Renal cortical epithelial cell (primary cell): ENCODE measurements at places on chromosomes 5 and 9. TPM values are rescaled to one million over a fixed set of nuclear protein-coding genes. Genes with fewer than 3 reads are reported as not detected.

The NFX1 gene
- 16.3 and 34.8 TPM in 2 replicates for total RNA-seq

The WWC1 gene
- 173 and 319 TPM in 2 replicates for total RNA-seq

The SMIM32 gene
- 0.25 TPM in 1 of 2 replicates, not detected in the other for total RNA-seq

The GPR151 gene
- not detected in 2 replicates for total RNA-seq

The PCDHA9 gene
- 0.99 TPM in 1 of 2 replicates, not detected in the other for total RNA-seq

The CARTPT gene
- not detected in 2 replicates for total RNA-seq

The PDCD1LG2 gene
- total RNA-seq: 1.9 and 6.1 TPM in 2 replicates

The POLR3G gene
- 2.7 and 10.8 TPM in 2 replicates for total RNA-seq

The MGAT1 gene
- total RNA-seq: 44.1 and 58.4 TPM in 2 replicates

The CAVIN4 gene
- 0.69 and 1.6 TPM in 2 replicates for total RNA-seq

The TIMD4 gene
- total RNA-seq: 0.35 and 1.3 TPM in 2 replicates

- no peak for DNase-seq
Measured at GRCh38 chr5:10019236-10019635, 230.5 kb downstream of the ATPSCKMT start.

DNA sequence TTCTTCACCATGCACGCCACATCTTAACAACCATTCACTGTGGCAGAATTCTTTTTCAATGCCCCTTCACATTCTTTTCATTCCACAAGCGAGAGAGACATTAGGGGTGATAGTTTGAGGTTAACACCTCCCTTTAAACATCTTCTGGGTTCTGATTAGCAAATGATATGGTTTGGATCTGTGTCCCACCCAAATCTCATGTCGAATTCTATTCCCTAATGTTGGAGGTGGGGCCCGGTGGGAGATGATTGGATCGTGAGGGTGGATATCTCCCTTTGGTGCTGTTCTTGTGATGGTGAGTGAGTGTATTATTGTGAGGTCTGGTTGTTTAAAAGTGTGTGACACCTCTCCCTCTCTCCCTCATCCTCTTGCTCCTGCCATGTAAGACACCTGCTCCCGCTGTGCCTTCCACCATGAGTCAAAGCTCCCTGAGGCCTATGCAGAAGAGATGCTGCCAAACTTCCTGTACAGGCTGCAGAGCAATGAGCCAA lies 46.1 kb upstream of the RAI14 start:
- peak; percentile 65 for DNase-seq

DNA sequence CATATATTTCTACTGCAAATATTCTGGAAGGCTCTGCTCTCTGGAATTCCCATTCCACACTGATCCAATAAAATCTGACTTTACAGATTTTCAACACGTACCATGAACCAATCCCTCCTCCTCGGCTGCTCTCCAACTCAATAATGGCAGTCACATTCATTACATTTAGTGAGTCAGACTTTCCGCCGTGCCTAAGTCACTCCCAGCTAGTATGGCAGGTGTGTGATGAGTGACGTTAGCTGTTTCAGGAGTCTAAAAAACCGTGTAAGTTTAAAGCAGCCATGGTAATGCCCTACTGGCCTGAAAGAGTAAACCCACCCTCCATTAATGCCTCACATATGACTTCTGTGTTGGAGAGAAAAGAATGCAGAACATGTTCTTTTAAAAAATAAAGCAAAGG lies 3.3 kb downstream of the FBN2 start:
- peak; percentile 1 for DNase-seq

- DNase-seq: peak; percentile 52
Measured at GRCh38 chr9:36166168-36166927, 2.8 kb upstream of the CCIN start.

DNA sequence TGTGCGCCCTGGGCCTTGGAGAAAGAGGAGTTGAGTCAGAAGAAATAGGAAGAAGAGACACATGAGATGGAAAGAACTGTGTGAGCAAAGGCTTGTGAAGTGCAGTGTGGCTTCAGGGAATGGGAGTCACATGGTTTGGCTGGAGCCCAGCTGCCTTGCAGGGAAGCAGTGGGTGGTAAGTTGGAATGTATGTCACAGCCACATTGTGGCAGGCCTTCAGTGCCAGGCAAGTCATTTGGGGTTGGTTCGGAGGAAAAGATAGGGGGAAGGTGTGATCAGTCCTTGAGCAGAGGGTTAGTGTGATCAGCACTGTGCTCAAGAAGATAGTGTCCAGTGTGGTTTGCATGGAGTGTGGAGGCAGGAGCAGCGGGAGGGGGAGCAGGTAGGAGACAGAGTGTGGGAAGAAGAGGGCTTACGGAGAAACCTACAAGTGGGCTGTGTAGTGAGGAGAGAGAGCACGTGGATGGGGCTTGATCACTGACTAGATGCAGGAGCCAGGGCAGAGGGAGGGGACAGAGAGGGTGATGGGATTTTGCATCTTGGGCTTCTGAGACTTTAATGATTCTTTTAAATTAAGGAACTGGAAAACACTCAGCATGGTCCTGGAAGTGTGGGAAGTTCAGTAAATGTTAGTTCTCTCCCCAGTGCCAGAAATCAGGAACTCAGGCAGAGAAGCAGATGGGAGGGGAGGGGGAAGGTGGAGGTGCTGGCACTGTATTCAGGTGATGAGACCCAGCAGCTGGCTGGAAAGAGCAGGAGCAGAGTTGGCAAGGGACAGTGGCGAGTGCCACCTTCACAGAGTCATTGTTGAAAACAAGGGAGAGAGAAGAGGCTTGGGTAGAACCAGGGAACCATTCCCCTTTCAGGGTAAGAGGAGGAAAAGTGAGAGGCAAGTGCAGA lies 46.6 kb downstream of the ARHGAP26 start:
- DNase-seq: peak; percentile 85

- no peak for DNase-seq
Measured at GRCh38 chr5:23396346-23396745, 111.1 kb upstream of the PRDM9 start.

- DNase-seq: no peak
Measured at GRCh38 chr5:159098603-159099436, 896 bp downstream of the EBF1 start.

DNA sequence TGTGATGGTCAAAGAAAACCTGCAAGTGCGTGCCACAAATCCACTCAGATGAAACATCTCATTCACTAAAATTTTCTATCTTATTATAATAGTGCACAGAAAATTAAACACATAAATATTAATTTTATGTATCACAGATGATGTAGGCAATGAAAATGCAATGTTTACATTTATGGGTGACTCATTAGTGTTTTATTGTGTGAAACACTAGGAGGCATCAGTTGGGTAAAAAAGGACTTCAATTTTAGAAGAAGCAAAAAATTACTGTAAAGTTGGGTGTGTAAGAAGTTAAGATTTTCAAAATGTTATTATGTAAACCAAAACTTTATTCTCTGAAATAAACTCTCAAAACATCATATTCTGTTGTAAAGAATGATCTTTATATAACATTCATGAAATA lies 4.0 kb downstream of the MEF2C start:
- DNase-seq: no peak

DNA sequence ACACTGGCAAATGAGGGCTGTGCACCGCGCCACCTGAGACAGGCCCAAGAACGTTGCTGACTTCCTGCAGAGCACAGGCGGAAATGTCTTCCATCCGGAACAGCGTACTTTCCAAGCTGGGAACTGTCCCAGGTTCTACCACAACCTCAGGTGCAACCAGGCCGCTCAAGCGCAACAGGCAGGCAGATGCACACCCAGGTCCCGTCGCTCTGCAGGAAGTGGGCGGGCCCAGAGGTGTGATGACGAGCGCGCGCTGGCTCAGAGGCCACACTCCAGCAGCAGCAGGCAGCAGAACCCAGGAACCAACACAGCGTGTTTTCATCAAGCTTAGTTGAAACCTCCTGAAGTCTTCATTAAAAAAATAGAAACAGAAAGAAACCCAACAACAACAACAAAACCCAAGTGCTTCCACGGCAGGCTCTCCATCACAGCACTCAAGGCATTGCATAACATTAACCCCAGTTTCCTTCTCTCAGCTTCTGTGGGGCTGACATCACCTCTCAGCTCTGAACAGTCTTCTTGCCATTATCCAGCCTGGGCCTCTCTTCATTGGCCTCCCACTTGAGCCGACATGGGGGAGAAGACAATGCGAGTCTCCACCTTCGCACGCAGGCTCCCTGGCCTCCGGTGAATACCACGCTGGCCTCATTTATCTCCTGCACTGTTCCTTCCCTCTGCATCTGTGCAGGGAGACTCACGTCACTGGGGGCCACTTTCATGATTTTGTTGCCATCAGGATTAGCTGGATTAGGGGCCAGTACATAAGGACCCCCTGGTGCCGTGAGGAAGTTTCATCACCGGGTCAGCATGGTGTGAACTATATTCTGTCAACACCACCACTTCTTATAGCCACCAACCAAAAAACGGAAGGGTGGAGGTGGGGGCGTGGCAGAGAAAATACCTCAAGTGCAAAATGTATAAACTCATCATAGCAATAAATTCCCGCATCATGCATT lies 22.1 kb downstream of the PTCH1 start:
- DNase-seq: peak; percentile 81

DNA sequence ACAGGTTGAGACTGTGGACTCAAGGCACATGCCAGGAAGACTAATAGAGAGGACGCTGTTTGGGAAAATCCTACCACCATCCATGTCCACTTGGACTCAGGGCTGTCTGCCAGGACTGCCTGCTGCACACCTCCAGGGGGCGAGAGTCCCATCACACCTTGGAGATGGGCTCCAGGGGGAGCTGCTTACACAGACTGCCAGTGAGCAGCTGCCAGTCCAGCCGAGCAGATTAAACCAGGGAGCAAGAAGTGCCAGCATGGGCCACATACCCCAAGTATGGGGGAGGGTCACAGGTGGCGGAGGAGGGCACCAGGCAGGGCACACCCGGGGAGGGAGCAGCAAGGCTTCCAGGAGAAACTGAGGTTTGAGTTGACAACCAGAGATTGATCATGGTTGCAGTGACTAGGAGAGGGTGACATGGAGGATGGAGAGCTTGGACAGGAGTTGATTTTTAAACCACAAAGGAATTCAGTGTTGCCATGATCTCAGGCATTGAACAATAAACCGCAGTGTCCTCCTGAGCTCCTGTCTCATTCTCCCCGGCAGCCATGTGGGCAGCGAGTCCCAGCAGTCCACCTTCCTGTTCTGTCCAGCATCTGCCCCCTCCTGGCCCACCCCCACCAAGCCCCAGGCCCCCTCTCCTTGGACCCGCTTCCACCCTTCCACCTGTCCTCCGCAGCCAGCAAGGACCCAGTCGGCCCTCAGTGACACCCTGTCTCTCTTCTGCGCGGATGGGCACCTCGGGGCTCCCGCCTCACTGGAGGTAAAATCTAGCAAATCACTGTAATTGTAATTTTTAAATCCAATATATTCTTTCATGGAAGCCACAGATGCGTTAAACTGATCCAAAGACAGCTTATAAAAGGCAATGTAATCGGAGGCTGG lies 3.1 kb upstream of the VAV2 start:
- DNase-seq: peak; percentile 63
